ENCODE measurements at places on chromosomes 6 and 20.
A peak's percentile ranks its signal among the peaks of the same experiment; 100 is the strongest.

DNA sequence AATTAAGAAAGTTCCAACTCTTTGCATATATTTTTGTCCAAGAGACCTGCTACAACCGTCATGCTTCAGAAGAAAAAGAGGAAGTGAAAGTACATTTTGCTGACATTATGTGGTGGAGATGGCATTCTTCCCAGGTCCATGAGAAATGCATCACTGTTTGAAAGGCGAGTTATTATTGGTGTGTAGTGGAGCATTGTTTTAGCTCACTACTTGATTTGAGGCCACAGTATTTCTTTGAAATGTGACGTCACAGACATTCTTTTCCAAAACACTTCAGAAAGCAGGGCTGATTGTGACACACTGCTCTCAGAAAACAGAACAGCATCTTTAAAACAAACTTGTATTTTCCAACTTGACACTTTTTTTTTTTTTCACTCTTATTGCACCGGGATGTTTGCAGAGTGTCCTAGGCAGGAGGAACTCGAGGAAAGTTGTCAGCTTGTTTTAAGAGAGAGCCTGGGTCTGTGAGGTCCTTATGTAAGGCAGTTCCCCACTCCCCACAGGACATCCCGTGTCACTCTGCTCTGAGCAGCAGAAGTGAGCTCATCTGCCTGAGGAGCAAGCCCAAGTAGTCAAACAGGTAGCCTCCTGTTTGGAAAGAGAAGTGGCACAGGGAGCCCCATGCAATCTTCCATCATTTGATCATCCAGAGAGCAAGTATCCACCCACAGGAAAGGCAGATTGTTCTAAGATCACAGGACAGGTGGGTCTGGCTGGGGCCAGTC is 1.1 kb downstream of the SPTLC3 start:
- peak; percentile 46 for DNase-seq

DNA sequence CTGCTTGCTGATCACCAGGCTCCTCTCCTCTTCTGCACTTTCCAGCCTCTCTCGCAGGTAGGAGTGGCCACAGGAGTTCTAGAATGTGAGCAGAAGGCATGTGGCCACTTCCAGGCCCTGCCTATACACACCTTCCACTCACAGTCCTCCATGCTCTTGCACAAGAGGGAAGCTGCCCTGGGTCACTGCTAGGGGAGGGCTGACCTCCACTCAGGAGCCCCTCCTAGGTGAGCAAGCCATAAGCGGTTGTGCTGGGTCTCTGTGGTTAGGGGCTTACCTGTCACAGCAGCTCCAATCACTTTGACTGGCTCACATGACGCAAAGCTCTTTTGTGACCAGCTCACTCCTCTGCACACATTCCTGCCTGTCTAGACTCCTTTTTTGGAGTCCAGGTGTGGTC is 68.2 kb downstream of the TMEM242 start:
- no peak for DNase-seq

- no peak for DNase-seq
Observed at GRCh38 chr6:89385156-89385667, 26.9 kb downstream of the RRAGD start.

DNA sequence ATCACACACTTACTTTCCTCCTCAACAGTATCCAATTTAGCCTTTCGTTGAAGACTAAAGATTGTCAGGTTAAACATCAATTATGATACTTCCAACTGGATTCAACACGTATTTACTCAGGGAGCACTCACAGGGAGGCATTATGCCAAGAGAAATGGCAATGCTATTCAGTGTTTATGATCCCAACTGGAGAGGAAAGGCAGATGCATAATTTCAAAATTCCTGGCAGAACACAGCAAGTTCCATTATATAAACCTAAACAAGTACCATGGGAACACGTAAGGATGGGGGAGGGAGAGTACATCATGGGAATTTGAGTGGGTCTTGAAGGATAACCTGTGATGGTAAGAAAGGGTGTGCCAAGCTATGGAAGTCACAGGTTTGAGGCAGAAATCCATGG is 112.7 kb downstream of the ISM1 start:
- DNase-seq = no peak

DNA sequence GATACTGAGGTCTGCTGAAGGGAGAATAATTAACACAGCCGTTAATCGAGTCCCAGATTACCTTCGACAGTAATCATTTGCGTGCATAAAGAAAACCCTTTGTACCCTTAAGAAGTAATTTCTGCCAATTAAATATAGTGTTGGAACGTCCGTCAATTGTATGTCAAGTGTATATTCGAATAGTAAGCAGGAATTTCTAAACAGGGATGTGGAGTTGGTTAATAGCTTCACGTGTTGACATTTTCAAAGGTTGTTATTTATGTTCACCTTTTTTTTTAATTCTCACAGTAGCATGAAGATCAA is 798 bp upstream of the SNAP91 start:
- DNase-seq = no peak
